Upper lobe of left lung (tissue), 6 donors: ENCODE measurements at places on chromosomes 2 and 18.
A peak's percentile ranks its signal among the peaks of the same experiment; 100 is the strongest.

DNA sequence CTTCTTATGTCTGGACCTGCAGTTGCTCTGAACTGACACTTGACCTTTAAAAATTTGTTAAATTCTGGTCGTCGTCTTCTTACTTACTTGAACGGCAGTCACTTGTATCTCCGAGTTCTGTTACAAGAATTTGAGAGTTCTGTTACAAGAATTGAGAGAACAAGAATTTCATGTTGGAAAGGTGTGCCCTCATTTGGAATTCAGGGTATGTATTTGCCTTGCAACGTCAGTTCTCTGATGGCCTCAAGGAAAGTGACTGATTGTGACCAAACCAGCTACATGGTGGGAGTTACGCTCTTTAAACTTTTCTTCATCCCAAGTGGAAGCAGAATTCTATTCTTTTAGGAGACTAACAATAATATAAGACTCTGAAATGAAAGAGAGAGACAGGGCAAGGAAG, 320.0 kb upstream of the TRIB2 start:
- H3K36me3 ChIP-seq = no peaks in the 10 kb centered on the region
- no peak for DNase-seq
- H3K27me3 ChIP-seq = no peaks in the 10 kb centered on the region
- H3K27ac ChIP-seq = no peak overlapping the region

DNA sequence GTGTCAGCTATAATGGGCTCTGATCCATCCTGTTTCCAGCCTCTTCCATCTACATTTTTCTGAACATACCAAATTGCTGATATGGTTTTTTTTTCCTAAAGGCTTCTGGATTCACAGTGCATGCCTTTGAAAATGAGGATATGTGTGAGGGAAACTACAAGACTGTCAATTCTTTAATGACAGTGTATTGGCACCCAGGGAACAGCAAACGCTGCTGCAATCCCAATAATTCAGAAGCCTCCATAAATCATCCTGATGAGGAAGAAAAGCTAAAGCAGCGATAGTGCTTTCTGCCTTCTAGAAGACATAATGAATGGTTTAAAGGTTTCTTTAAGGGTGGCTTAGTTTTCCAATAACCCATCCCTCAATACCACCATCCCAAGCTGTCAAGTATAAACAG, 304.5 kb upstream of the PKDCC start:
- no peak for DNase-seq
- no peak overlapping the region for H3K4me3 ChIP-seq
- no peaks in the 10 kb centered on the region for H3K4me1 ChIP-seq

GRCh38 chr2:202909394-202910192, 1.9 kb downstream of the WDR12 start:
- H3K27me3 ChIP-seq = no peaks in the 10 kb centered on the region
- DNase-seq = no peak
- no peak overlapping the region for H3K27ac ChIP-seq
- H3K4me3 ChIP-seq = no peak overlapping the region
- H3K4me1 ChIP-seq = peaks cover 31% of the 10 kb centered on the region

DNA sequence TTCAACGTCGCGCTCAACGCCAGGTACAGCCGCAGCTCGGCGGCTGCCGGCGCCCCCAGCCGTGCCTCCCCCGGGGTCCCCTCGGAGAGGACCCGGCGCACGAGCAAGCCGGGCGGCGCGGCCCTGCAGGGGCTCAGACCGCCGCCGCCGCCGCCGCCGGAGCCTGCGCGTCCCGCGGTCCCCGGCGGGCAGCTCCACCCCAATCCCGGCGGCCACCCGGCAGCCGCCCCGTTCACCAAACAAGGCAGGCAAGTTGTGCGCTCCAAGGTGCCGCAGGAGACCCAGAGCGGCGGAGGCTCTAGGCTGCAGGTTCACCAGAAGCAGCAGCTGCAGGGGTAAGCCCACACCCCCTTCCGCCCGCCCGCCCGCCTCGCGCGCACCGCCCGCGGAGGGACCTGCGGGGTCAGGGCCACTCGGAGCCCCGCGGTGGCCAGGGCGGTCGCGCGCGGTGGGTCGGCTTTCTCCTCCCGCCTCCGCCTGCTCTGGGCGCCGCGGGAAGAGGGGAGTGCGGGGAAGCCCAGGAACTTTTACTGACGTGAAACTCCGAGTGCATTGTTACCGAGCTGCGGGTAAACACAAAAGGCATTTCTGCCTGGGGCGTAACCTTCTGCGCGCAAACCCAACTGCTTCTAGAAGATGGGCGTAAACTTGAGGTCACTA, 861 bp downstream of the LTBP1 start:
- H3K36me3 ChIP-seq = no peaks in the 10 kb centered on the region
- peaks cover 10% of the 10 kb centered on the region for H3K27me3 ChIP-seq
- H3K4me1 ChIP-seq = peaks cover 17% of the 10 kb centered on the region
- peak overlapping the region; percentile 61 for H3K27ac ChIP-seq
- peak; percentile 21 for DNase-seq
- H3K4me3 ChIP-seq = peak overlapping the region; percentile 88

DNA sequence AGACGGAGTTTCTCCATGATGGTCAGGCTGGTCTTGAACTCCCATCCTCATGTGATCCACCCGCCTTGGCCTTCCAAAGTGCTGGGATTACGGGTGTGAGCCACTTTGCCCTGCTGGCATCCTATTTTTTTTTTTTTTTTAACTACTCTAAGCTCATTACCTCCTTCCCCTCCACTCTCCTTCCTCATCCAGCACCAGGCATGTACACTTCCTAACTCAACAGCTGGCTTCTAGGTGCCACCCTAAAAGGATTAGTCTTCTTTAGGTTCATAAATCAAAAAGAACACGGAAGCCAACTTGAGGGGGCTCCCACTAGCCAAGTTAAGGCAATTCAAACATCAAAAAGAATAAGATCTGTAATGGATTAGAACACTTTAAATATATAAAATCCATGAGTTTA, 70.6 kb upstream of the TEX51 start:
- no peaks in the 10 kb centered on the region for H3K4me1 ChIP-seq
- H3K4me3 ChIP-seq = no peak overlapping the region
- H3K27me3 ChIP-seq = no peaks in the 10 kb centered on the region
- no peaks in the 10 kb centered on the region for H3K36me3 ChIP-seq
- DNase-seq = no peak
- no peak overlapping the region for H3K27ac ChIP-seq
